ENCODE measurements at places on chromosomes 13 and 19.
A peak's percentile ranks its signal among the peaks of the same experiment; 100 is the strongest.

DNA sequence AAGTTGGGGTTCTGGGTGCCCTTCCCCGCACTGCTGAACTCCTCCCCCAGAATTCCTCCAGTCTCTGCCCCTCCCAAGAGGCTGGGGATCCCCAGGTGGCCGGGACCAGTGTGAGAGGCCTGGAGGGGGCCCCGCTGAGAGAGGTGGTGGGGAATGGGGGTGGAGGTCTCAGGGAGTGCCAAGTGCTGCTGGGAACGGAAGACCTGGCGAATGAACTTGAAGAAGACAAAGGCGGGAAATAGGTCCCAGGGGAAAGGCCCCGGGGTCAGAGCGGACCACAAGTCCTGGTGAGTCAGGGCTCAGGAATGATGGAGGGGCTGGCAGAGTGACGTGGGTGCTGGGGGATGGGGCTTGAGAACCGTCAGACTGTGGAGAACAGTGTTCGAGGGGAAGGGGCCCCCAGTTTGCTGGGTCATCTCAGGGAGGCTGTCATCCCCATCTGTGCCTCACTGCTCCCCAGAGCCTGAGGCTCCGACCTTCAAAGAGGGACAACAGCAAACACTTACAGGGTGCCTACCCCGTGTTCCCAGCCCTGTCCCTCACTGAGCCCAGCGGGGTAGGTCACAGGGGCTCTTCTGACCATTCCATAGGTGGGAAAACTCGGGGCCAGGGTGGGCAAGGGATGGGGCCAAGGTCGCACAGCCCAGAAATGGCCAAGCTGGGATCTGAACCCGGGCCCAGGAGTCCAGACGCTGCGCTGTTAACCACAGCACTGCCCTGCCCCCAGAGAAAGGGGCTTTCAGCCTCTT is 16.0 kb upstream of the SEMA6B start:
- no peak for DNase-seq

- peak; percentile 25 for DNase-seq
These were observed 5.1 kb upstream of the FCER2 start for GRCh38 chr19:7706955-7707456.

- DNase-seq: no peak
These were observed 200.2 kb downstream of the DCLK1 start for GRCh38 chr13:35930665-35931631.

DNA sequence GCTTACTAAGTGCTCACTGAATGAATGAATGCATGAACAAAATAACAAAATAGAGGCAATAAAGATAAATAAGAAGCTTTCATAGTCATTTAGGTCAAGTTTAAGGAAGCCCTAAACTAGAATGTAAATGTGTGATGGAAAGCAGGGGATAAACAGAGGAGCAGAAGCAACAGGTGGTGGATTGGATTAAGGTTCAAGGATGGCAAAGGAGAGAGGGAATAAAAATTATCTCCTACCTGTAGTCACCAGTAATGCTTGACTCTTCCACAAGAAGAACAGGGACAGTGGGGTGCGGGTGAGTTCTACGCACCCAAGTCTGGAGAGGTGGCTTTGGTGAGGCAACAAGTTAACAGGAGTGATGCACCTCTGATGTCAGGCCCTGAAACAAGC is 212.4 kb downstream of the ZIC5 start:
- no peak for DNase-seq

- no peak for DNase-seq
These were observed 648.3 kb upstream of the ARGLU1 start for GRCh38 chr13:107216046-107216755.

GRCh38 chr19:56681702-56682101 is 10.1 kb upstream of the ZNF835 start:
- no peak for DNase-seq

Data from OCI-LY7 (cell line).